DMS153 (cell line): ENCODE measurements at places on chromosomes 7 and 10.

GRCh38 chr10:127947211-127947610 lies 40.3 kb downstream of the PTPRE start:
- no peak for DNase-seq

GRCh38 chr7:51015581-51015980 lies 232.9 kb upstream of the GRB10 start:
- no peak for DNase-seq

DNA sequence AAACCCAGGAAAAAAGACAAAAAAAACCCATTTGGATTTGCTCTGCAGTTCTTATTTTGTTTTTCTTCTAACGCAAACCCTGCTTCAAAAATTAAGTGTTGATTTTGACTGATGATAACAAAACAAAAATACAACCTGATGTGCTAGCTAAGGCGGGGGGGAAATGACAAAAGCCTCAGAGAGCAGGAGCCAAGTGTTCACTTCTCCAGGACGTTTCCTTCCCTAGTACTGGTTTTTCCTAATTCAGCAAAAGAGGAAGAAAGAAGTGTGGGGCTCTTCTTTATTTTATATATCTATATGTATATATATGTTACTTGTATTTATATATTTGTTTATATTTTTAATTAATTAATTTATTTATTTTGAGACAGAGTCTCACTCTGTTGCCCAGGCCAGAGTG lies 28.0 kb downstream of the SNX10 start:
- no peak for DNase-seq

DNA sequence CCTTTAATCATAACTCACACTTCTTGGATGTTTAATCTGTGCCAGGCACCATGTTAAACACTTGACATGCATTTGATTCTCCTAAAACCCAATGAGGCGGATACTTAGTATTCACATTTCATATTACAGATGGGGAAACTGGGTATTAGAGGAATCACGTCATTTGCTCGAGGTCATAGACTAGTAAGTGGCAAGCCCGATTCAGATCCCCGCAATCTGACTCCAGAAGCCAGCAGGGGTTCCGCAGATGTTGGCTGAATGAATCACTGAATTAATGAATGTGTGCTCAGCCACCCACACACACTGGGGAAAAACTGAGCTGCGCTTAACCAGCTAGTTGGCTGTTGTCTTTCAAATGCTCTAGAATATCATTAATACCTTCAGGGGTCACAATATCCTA lies 22.5 kb upstream of the ENO4 start:
- DNase-seq: no peak

GRCh38 chr10:115539142-115539762 lies 446.1 kb downstream of the ATRNL1 start:
- DNase-seq: no peak
